ENCODE measurements at places on chromosomes 2 and 18.

DNA sequence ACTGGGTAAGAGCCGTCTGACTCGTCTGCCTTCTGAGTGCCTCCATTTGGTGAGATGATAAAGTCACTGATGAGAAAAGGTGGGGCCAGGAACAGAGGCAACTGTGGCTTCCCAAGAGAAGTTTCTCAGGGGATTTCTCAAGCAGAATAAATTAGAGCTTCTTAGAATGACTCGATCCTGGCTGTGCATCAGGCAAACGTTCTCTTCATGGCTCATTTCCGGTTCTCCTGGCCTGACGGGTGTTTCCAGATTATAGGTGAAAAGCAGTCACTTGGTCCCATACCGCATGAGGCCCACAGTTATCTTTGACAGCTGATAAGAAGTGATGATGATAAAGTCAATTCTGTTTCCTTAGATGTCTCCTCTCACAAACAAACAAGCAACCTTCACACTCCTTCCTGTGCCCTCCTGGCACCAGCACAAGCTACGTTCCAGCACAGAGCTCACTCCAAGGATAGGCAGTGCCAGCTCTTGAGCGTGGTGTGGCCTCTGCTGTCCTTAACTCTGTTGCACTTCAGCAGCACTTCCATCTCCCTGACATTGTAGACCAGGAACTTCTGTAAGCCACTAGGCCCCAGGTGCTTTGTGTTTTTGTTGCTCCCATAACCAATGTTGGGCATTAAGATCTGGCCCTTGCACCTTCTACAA lies 37.8 kb upstream of the KCNF1 start:
- DNase-seq: no peak

DNA sequence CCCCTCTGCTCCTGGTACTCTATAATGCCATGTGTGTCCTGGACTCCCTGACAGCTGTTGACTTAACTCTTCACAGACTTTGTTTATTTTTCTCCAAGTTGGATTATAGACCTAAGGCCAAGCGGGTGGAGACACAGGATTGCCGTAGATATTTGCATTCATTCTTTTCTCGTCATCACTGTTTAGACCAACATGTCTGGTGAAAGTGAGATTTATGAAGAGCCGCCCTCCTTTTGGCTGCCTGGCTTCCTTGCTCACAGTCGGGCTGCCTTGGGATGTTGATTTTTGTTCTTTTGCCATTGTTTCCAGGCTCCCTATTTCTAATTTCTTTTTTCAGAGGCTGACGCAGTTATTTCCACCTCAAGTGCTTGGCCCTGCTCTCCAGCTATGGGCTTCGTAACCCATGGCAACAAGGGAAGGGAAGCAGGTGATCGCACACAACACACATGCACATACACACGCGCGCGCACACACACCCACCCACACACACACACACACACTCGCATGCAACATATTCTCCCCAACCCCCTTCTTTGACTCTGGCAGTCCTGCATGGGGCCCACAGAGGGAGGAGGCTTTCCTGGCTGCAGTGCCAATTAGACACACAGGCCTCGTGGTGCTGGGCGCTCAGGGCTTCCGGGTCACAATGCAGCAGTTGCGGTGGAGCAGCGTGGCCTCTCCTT lies 296.5 kb downstream of the MTX2 start:
- DNase-seq: no peak

GRCh38 chr2:36502081-36502480 lies 95.9 kb downstream of the FEZ2 start:
- no peak for DNase-seq

- DNase-seq: no peak
Measured at GRCh38 chr2:55157474-55157884, 74.6 kb downstream of the CLHC1 start.

GRCh38 chr2:207148020-207148419 lies 17.7 kb downstream of the KLF7 start:
- no peak for DNase-seq

- no peak for DNase-seq
Measured at GRCh38 chr2:121664086-121664485, 14.8 kb upstream of the CLASP1 start.

GRCh38 chr2:47069628-47070154 lies 85.4 kb downstream of the STPG4 start:
- no peak for DNase-seq

- no peak for DNase-seq
Measured at GRCh38 chr18:77071061-77071460, 61.5 kb downstream of the MBP start.

GRCh38 chr18:11047156-11047555 lies 102.2 kb downstream of the PIEZO2 start:
- DNase-seq: no peak

DNA sequence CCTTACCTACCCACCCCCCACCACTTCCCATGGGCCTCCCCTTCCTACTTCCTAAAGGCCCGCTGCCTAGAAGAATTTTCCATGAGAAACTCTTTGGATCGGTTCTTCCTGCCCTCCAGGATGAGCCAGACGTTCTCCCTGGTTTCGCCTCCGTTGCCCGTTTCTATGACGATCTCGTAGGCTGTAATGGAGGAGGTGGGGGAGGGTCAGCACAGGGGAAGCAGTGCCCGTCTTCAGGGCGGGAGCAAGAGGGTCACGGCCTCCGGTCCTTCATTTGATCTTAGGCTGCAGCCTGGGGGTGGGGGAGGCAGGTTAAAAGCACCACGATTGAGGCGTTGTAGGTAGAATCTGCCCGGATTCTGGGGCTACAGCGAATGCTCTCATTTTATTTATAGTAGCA lies 172.0 kb downstream of the LOXHD1 start:
- no peak for DNase-seq

DNA sequence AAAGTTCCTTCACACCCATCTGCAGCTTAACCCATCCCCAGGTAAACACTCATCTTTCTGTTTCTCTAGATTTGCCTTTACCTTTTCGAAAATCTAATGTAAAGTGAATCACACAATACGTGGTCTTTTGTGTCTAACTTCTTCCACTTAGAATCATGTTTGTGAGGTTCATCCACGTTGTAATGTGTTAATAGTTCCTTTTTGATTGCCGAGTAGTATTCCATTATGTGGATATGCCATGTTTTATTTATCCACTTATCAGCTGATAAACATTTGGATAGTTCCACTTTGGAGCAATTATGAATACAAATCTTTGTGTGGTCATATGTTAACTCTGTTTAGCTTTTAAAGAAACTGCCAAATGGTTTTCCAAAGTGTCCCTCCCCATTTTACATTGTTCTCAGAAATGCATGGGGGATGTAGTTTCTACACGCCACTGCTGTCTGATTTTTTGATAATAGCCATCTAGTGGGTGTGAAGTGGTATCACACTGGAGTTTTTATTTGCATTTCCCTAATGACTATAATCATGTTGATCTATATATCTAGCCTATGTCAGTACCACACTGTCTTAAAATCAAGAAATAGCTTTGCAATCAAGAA lies 22.3 kb downstream of the PECR start:
- DNase-seq: no peak

- no peak for DNase-seq
Measured at GRCh38 chr2:156896294-156896693, 361.2 kb upstream of the GALNT5 start.

- DNase-seq: no peak
Measured at GRCh38 chr18:62033756-62034155, 140.9 kb upstream of the RNF152 start.

GRCh38 chr2:100716581-100716980 lies 103.4 kb upstream of the NPAS2 start:
- no peak for DNase-seq

GRCh38 chr2:99868260-99868659 lies 274.1 kb downstream of the AFF3 start:
- DNase-seq: no peak

GRCh38 chr18:24465486-24465885 lies 5.0 kb downstream of the HRH4 start:
- DNase-seq: no peak

DNA sequence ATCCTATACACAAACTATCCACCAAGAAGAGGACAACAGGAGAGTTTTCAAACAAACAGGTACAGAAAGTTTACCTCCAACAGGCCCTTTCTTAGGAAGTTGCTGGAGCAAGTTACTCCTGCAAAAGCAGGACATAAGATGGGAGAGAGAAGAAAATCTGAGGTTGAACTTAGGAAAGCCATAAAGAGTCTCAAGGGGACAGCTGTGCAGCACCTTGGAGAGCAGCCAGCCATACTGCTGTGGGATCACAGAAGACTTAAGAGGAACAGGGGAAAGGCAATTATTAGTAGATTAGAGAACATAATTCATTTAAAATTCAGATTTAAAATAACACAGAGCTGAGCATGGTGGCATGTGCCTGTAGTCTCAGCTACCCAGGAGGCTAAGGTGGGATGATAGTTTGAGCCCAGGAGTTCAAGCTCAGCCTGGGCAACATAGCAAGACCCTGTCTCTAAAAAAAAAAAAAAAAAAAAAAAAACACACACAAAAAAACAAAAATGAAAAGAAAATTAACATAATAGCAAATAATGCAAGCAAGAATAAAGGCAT lies 148.1 kb upstream of the SIX3 start:
- DNase-seq: no peak

DNA sequence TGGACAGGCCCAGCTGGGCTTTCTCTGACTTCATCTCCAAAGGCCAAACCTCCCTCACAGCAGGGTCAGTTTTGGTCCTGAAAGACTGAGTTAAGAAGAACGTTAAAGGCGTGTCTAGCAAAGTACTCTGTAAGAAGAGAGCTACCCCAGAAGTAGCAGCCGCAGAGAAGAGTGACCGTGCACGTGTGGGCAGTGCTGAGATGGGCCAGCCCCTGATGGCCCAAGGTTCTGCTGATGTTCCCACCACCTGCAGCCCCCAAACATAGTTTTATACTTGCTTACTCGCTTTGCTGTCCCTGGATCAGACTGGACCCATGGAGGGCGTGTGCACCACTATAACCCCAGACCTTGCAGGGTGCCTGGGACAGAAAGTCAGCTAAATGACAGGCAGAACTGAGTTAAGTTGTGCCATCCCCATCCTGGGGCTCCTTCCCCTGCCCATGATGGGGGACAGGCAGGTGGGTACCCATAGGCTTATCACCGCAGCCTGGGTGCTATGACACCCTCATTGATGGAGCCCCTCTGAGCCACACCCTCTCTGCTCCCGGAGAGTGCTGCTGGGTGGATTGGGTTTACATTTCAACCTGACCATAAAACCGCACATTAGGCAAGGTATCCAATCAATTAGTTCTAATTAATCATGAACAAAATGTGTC lies 367.3 kb upstream of the HS6ST1 start:
- DNase-seq: no peak

DNA sequence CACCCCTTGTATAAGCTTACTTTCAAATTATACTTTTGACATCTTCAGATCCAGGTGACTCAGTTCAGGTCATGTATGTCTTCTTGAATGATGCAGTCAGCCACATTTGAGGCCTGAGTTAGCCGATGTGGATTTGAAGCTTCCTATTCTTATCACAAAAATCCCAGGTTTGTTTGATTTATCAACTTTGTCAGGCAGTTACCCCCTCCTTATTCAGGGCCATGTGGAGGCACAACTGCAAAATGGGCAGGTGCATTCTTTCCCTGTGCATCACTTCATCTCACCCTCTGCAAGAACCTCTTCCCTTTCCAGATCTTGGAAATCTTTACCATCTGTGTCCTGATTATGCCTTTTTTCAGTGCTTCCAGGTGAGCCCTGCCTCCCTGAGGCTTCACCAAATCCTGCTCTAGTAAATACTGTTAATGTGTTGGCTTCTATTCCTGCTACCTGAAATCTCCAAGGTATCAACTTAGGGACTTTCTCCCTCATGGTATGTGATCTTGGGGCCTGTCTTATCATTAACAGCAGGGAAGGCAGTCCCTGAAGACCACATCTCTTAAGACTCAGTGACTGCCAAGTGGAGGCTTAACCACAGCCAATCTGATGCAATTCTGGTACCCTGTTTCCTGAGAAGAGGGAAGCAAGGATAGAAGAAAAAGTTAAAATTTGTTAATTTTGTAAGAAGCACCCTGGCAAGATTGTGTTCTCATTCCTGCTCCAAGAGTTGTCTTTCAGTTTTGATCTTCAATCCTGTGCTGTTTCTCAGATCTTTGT lies 9.4 kb upstream of the ARHGAP28 start:
- no peak for DNase-seq

DNA sequence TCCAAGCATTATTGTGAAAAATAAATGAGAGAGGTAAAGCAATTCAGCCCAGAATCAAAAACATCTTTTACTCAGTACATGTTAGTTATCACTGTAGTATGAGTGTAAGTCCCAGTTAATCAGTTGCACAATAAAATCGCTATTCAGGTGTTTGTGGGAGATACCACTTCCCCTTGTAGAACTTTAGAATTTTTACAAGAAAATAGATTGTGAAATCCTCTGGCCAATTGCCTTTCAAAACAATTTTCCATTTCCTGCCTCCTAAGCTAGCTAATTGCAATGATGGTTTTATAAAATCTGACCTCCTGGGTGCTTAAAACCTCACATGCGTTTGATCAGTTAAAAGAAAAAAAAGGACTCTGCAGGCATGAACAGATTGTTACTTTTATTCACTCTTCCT lies 332.5 kb downstream of the PID1 start:
- DNase-seq: no peak

DNA sequence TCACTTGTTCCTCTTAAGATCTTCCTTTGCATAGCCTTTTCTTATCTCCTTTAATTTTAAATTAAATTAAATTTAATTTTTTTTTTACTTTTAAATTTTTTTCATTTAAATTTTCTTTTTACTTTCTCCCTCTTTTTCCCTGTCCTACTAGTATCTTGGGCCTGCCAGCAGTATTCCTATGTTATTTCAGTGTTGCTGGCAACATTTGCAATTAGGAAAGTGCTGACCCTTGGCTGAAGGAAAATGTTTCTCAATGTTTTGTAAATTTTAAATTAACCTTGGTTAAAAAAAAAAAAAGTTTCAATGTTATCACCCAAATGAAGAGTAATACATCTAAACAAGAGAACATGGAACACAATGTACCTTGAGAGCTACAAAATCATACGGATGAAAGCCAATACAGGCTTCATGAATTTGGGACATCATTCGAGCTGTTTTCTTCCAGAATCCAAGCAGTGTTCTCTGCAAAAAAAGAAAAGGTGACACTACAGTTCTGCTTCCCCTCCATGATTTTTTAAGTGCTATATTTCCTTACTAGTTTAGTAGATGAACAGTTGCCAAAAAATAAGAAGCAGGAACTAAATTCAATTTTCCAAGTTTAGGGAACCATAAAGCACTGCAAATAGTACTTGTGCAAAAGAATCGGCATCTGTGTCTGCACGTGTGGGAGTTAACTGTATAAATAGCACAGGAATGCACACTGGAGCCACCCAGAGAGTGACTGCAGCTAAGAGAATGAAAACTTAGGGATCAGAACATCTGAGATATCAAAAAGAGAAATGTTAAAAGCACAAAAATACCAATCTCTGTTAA lies 55.8 kb downstream of the ICA1L start:
- DNase-seq: no peak

DNA sequence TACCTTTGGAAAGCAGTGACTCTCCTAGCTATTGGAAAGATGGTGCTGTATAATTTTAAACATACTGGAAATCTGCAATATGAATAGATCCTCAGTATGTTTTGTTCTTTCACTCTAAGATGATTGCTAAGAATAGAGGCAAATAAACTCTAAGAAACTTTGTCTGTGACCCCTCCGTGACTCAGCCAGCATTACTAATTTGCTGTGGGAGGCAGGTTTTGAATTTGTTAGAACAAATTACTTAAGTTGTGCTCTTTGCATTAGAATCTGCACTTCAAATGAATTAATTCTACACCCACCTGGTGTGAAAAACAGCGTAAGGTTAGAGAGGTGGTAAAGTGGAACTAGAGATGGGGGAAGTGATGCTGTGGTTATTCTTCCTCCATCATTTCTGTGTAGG lies 142.2 kb downstream of the RAPGEF4 start:
- DNase-seq: no peak

- DNase-seq: no peak
Measured at GRCh38 chr2:127479866-127480743, 46.2 kb downstream of the IWS1 start.

- DNase-seq: peak; percentile 49
Measured at GRCh38 chr2:68832233-68832869, 38.8 kb downstream of the BMP10 start.
